ENCODE measurements at places on chromosomes 3 and 15. TPM values are rescaled to one million over a fixed set of nuclear protein-coding genes. Genes with fewer than 3 reads are reported as not detected.

PARP15 gene
- total RNA-seq: 1.1 TPM

FBXL2 gene
- total RNA-seq: 2.0 TPM

PLA2G4E gene
- total RNA-seq: not detected

SEMA3G gene
- 11.8 TPM for total RNA-seq

DNA sequence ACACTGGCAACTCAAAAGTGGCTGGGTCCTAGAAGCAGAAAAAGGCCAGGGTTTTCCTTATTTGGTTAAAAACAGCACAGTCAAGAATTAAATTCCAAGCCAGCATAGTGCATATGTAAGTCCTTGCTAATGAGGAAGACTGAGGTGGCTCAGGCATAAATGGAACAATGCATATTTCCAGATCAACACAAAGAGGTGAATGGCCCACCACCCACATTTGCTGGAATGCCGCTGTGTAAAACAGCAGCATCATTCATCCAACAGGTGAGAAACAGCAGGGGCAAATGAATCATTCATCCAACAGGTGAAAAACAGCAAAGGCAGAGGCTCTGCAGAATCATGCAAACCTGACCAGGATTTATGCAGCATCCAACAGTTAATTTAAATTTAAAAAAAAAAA lies 32.9 kb downstream of the GPR176 start:
- no peak for DNase-seq

DNA sequence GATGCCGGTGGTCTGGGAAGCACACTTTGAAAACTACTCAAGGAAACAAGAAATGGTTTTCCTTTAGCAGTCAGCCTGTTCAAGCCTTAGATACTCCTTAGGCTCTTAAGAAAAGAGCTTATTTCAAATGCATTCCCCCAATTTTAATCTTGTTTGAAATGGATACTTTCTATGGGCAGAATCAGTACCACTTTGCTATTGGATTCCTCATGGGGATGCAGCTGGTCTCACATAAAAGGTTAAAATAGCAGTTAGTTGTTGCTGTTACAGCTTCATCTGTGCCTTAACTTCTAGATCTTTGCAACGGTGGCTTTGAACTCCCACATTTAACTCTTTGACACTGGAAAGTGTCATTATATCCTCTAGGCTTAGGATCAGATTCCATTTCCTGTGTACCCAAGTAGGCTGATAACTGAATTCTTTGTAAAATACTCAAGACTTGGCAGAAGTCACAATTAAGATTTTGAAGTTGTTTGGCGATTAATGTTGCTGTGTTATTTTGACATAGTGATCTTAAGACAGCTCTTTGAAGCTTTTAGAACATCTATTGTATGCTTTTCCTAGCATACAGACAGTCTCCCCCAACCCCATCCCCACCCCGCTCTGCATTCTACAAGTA lies 2.2 kb downstream of the THBS1 start:
- no peak for DNase-seq

DNA sequence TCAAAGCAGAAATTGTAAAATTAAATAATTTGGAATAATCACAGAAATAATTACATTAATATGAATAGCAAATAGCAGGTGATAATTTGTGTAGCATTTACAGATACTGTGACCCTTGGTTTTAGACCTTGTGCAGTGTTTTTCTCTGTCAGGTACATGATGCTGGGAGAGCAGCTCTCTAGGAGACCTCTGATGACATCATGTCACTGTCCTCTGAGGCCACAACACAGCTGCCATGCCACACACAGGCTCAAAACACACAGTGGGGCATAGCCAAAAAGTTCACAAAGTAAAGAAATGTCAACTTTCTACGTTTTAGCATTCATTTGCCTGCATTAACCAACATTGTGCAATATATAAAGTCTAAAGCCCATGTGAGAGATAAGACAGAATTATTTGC lies 71.8 kb upstream of the ZBTB20 start:
- DNase-seq: no peak

DNA sequence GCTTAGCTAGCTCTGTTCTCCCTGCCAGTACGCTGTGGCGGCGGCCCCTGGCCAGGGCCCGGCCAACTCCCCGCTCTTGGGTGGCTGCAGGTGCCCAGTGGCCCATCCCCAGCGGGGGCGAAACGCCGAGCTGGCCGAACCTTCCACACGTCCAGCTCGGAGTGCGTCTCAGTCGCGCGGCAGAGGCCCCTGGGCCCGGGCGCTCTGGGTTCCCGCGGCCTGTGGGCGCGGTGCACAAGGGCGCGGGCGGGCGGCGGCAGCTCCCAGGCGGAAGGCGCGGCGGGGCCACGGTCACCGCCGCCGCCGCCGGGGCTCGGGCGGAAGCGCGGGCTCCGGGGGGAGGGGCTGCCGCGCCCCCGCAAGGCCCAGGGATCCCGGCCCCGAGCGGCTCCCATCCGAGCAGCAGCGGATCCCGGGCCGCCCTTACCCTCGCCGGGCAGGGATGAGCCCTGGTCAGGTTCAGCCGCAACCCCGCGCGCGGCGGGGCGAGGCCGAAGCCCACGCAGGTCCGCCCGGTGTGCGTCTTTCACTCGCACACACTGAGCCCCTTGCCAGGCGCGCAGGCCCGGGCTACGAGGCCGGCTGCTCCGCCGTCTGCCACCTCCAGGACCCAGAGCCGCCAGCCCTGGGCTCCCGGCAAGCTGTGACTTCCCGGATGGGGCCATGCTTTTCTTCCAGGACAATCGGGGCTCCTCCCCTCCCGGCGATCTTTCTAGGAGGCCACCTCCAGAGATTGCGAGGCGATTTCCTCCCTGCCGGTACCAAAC lies 54.2 kb downstream of the CCDC54 start:
- peak; percentile 72 for DNase-seq

GRCh38 chr3:183265834-183266417 lies 12.9 kb downstream of the B3GNT5 start:
- no peak for DNase-seq

All from right atrium auricular region (tissue), 2 donors.